Activated T-cell treated with anti-CD3 and anti-CD28 coated beads for 48 hours (primary cell): ENCODE measurements at places on chromosomes 12 and 14.

GRCh38 chr14:99389174-99389826, 91.4 kb downstream of the SETD3 start:
- peak; percentile 37 for DNase-seq

- no peak for DNase-seq
These were observed 49.7 kb downstream of the TRMT5 start for GRCh38 chr14:60931218-60931617.

DNA sequence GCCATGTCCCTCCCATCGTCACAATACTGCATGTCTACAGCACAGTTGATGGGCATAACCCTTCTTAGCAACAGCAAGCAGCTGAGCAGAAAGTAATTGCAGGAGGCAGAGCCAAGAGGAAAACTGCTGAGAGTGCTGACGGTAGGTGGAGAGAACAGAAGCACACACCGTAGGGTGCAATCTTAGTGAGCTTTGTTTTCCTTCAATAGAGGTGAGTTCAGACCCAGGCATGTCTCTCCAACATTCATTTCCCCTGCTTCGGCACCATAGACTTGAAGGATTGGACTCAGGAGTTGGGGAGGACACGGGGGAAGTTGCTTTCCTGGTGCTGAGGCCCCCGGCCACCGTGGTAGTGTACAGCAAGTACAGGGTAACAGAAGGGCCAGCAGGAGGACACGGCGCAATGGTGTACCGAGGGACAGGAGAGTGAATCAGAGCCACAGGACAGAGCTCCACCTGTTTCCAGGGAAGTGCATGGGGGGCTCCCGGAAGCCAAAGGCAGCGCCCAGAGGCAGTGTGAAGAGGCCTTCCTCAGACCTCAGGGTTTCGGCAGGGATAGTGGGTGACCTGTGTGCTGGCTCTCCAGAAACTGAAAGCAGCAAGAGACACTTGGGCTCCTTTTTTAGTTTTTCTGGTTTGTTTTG, 36.3 kb upstream of the SINHCAF start:
- peak; percentile 8 for DNase-seq

- DNase-seq = no peak
These were observed 27.1 kb downstream of the STK38L start for GRCh38 chr12:27271206-27271605.

DNA sequence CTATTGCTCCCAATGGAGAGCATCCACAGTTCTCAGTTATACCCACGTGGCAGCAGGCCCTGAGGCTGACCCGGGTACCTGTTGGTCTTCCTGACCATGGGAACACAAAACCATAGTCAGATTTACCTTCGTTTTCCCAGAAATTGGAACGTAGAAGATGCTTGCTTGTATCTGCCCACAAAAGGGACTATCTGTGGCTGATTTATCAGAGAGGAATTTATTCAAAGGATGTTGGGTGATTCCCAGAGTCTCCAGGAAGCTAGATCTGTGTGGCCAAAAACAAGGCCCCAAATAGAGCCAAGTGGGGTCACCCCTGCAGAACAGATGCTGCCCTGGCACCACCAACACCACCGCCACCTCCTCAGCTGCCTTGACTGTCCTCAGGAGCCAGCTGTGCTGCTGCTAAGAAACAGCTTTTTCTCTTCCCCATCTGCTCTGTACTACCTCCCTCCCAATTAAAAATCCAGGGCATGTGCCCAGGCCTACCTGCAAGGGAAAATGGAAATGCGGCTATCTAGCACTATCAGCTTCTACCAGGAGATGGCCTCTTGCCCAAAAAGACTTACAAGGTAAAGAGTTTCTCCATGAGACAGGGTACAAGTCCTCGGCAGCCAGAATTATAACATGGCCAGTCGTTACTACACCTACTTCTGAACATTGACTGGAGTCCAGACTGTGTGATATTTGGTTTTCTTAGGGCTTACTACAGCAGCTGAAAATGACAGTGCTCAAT, 128.6 kb upstream of the PLEKHG7 start:
- DNase-seq = no peak

DNA sequence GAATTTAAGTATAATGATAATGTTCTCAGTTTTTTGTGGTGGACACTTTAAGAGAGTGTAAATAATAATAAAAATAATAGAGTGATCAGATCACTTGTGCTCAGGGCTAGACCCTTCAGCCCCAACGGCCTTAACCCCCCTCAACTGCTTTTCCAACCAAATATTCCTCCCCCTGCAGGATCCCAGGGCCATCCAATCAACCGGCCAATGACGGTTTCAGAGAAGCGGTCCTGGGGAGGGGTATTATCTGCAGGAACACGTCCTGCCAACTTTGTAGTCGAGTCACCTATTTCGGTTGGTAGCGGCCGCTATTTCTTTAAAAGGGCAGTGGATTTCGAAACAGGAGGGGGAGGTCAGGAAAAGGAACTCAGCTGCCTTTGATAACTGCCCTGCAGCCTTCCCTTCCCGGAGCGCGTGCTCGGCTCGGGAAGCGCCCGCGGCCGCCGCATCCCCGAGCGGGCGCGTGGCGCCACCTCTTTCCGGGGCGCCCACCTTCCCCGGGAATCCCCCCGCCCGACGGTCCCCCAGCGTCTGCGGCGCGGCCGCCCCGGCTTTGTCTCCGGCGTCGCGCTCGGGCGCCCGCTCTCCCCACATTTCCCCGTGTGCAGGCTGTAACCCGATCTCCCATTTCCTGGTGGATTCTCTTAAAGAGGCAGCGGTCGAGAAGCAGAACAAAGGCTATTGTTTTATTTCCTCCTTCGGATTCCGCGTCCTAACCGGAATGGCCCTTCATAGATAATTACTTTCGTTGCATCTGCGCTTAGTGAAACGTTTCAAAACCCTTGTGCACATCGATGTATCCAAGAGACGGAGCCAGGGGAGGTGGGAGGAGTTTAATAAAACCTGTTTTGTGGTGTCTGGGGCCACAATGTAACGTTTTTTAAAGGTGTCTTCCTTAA, 711 bp upstream of the ETV6 start:
- peak; percentile 62 for DNase-seq

DNA sequence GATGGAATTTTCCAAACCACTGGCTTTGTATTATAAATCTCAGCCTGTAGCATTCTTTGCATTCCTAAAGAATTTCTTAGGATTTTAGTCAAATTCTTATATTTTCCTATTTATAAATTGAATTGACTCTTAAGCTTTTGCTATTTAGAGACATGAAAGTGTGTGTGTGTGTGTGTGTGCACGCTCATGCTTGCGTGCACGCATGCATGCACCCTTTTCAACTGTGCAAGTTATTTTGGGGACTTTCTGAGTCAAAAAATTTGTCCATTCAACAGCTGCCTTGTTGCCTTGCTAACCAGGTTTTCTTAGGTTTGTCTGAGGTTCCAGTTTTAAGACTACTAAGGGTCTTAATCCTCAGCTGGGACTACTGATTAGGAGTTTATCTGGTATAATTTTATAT, 42.6 kb downstream of the GPATCH2L start:
- DNase-seq = no peak

DNA sequence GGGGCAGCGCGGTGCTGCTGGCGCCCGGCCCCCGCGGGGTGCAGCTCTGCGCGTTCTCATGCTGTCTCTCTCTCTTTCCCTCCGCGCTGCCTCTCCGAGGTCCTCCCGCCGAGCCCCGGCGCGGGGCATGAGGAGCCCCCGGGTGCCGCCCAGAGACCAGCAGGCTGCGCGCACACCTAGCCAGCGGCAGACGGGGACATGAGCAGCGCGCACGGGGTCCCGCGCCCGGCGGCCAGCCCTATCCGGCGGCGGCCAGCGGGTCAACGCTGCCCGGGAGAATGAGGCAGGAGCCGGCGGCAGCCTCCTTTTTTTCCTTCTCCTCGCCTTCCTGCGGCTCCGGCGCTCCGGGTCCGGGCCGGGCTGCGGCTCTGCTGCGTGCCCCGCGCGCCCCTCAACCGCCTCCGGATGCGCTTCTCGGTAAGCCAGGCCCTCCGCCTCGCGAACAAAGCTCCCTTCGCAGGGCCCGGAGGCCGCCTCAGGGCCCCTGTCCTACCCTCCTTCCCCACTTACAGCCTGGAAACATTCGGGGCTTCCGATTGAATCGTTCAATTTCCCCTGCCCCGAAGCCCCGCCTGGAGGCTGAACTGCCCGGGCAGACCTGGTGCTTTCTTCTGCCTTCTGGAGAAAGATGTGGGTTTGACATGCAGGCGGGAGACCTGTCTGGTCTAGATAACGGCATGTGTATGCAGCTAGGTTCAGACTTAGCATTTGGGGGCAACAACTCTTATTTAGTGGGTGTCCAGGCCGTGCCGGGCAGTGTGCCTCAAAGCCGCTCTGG, at the start of gene TUNAR:
TUNAR (plus strand) TSS at position 72 of the 778 bp plus-strand sequence.
- DNase-seq = no peak

DNA sequence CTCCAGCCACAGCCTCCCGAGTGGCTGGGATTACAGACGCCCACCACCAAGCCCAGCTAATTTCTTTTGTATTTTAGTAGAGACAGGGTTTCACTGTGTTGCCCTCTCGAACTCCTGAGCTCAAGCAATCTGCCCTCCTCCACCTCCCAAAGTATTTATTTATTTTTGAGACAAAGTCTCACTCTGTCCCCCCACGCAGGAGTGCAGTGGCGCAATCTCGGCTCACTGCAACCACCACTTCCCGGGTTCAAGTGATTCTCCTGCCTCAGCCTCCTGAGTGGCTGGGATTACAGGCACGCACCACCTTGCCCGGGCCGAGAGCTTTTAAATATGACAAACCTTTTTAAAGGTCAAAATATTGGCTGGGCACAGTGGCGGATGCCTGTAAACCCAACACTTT, 14.6 kb downstream of the NUMB start:
- no peak for DNase-seq

DNA sequence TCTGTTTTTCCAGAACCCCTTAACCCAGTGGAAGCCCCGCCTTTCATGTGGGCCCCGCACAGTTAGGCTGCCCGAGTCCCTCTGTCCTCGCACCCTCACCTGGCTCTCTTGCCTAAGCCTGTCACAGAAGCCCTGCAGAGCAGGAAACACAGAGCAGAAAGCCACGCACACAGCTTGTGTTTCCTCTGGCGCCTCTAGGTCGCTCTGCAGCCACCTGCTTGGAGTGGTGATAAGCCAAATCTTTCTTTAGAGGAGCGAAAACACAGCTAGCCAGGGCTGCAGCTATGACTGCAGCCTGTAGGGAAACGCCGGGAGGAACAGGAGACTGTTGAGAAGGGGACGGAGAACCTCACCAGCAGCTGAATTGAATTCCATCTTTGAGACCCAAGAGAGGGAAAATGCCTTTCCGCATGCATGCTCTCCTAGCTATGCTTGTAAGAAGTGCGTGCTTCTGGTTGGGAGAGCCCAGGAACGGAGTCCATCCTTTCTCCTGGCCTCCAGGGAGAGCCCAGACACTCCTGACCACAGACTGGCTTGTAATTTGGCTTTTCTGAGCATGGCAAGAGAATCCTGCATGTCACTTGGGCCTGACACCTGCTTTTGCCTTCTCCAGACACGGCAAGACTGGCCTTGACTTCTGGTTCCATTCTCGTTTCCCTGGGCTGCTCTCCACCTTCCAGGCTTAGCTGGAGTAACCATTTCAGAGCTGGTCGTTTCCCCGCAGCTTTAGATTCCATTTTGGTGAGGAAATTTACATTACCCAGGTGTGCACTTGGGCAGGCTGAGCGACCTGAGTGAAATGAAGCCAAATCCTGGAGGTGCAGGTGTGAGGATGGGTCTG, 301.6 kb downstream of the CACNA1C start:
- no peak for DNase-seq

DNA sequence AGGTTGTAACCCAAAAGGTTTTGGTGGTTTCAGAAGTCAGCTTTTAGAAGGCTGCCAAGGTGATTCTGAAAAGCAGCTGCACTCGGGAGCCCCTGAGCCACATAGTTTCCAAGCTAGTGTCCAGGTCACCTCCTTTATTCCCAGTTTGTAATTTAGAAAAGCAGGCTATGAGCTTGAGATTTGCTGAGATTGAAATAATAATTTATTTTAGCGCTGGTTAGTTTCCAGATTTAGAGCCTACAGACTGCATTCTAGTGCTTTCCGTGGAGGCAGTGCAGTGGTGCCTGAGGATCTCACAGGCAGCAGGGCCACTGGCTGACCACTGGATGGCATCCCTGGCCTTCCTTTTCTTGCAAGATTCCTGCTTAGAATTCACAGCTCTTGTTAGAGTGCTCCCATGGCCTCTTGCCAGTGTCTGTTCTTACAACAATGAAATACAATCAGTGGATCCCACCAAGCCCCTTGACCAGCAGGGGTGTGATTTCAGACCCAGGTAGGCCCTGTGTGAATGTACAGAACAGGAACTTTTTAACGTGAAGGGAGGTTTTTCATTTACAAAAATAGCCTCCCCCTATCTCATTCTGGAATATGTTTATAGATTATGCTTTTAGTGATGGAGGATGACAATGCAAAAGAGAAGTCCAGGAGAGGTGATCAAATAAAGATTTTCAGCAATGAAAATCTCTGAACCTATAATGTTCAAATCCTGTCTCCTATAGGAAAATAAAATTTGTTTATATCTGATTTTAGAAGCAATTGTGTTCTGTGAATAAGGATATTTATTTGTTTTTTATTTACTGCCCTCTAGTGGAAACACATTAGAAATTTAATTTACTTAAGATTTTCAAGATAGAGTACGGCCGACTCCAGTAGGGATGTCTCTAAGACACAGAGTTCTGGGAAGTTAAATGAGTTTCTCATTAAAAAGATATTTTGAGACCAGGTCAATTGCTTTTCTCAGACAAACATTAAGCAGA, 362.1 kb upstream of the STXBP6 start:
- no peak for DNase-seq

GRCh38 chr14:32565256-32565655, 236.2 kb downstream of the AKAP6 start:
- no peak for DNase-seq

DNA sequence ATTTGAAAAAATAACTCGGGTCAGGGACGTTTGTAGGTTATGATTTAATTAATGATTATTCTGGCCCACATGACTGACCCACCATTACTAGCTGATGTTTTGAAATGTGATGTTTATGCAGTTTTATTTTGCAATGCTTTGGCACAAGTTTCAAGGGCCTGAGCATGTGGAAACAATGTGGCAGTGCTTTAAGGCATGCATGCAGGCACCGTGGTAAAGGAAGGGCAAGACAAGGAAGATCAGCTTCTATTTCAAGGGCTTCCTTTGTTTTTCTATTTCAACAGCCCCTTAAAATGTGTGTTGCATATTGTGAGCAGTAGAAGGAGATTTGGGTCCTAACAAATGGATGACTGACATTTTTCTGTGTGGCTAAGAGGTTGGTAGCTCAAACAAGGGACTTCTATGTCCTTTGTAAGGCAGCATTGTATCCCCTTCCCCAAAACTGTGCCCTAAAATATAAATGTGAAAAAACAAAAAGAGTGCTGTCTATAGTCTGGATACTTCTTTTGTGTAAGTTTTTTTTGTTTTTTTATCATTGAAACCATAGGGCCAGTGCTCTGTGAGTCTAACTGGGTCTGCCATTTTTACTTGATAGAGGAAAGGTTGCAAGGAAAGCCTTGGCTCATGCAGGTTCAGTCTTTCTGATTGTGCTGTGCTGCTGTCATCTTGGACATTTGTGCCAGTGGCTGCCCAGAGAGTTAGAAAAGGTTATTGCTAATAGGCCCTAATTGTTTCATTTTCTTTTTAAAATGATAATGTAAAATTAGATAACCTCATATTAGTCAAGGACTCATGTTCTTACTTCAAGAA, 103.5 kb downstream of the FGD4 start:
- no peak for DNase-seq

DNA sequence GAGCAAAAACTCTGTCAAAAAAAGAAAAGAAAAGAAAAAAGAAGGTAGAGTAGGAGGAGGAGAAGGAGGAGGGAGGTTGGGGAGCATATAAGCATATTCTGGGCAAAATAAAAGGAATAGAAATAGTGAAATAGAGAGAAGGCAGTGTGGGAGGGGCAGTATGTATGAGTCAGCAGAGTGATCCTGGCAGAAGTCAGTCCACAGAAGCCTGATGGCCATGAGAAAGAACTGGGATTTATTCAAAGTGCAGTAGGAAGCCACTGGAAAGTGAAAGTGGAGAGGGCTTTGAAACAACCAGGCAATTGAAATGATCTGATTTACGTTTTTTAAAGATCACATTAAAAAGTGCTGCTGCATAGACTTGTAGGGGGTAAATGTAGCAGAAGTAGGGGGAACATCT, 368.6 kb upstream of the USP15 start:
- no peak for DNase-seq
